ENCODE measurements at places on chromosomes 13 and 19.

GRCh38 chr19:35822579-35822978 lies 9.9 kb upstream of the PRODH2 start:
- no peak for DNase-seq
- no peak overlapping the region for H3K4me3 ChIP-seq
- no peaks in the 10 kb centered on the region for H3K36me3 ChIP-seq
- no peaks in the 10 kb centered on the region for H3K27me3 ChIP-seq
- H3K27ac ChIP-seq, result no peak overlapping the region
- no peaks in the 10 kb centered on the region for H3K4me1 ChIP-seq

DNA sequence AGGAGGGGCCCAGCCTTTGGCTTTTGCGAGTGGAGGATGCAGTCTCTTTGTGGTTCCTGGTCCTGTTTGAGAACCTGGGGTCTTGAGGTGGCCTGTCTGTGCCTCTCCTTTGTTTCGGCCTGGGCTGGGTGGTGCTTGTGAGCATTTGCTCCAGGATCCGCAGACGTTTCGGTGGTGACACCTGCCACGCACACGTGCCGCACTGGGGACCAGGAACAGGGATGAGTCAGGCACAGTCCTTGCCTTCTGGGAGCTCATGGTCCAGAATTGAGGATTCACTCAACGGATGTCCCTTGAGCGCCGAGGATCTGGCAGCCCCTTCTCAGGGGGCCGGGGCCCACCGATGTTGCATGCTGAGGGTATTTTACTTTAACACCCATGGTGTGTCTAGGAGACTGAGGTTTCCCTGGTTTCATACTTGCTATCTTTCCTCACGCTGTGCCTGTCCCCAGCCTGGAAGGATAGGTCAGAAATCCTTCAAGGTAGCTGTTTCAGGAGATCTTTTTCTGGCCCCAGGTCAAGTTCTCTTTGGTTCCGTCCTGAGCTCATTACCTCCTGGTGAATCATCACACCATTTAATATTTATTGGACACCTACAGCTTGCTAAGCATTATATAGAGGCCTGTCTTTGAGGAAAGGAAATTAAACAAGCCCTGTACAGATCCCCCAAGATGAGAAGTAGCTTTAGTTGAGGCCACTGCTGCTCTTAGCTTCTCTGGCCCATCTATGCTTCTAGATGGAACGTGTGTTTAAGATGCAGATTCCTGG lies 5.1 kb downstream of the HDGFL2 start:
- no peak for DNase-seq
- H3K36me3 ChIP-seq, result peaks cover 17% of the 10 kb centered on the region
- H3K27ac ChIP-seq, result no peak overlapping the region
- H3K4me3 ChIP-seq, result no peak overlapping the region
- no peaks in the 10 kb centered on the region for H3K27me3 ChIP-seq
- 0 out of 2 replicates have a peak, but pooled peaks cover 5% of the 10 kb centered on the region for H3K4me1 ChIP-seq

GRCh38 chr13:95791084-95791722 lies 114.3 kb downstream of the DNAJC3 start:
- no peaks in the 10 kb centered on the region for H3K27me3 ChIP-seq
- no peak overlapping the region for H3K4me3 ChIP-seq
- no peak overlapping the region for H3K27ac ChIP-seq
- H3K36me3 ChIP-seq, result no peaks in the 10 kb centered on the region
- no peak for DNase-seq

DNA sequence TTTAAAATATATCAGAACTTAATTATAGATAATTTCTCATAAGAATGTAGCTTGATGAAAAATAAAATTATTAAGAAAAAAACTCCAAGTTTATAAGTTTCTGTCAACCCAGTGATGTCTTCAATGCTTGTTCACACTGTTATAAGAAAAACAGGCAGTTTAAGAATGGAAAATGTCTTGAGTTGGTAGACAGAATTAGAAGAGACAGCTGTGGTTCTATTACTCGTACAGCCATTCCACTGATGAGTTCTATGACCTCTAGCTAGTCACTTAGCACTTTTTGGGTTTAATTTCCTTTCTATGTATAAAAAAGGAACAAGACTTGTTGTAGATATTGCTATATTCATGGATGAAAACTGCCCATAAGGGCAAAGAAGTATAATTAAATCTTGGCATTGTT lies 1013.1 kb upstream of the ATXN8OS start:
- H3K4me1 ChIP-seq, result no peaks in the 10 kb centered on the region
- H3K27ac ChIP-seq, result no peak overlapping the region
- no peak for DNase-seq

DNA sequence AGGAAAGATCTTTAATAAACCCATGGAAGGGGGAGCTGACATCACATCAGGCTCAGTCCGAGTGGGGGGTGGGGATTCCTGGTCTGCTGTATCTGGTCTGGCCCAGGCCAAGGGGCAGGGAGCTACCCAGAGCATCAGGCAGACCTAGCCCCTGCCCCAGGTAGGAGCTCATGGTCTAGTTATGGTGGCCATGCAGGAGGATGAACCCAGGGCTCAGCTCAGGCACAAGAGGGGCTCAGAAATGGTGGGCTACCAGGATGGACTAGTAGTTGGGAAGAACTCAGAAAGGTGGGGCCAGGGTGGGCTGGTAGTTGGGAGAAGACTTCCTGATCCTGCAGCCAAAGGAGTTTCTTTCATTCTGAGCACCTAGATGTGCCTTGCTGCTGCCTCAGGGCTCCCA lies 14.3 kb downstream of the VSTM2B start:
- no peak for DNase-seq
- no peaks in the 10 kb centered on the region for H3K36me3 ChIP-seq
- H3K4me1 ChIP-seq, result no peaks in the 10 kb centered on the region
- no peaks in the 10 kb centered on the region for H3K27me3 ChIP-seq

DNA sequence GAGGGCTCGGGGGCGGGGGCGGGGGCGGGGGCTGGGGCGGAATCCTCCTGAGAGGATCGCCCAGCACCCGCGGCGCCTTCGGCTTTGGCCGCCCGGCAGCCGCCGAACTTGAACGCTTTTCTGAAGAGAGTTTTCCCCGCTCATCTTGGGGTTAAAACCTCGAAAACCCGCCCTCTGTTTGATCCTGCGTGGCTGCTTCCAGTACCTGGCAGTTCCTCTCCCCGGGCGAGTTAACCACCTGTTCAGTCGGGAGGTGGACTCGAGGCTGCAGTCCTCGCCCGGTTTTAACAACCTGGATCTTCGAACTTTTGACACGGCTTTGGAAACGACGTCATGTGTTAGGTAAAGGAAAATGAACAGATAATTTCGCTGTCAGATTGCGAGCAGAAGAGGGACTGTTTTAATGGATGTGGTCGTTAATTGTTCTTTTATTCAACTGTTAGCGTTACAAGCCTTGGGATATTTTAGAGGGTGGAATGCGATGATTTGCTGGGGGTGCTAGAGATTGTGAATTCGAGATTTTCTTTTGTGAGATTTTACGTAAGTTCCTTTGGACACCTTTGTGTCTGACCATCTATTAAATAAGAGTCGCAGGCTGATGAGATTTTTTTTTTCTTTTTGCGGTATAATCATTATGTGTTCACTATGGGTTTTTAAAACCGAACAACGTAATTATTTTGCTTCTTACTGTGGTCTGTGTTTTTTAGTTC lies 1.0 kb downstream of the FNDC3A start:
- H3K36me3 ChIP-seq, result no peaks in the 10 kb centered on the region
- no peaks in the 10 kb centered on the region for H3K27me3 ChIP-seq
- H3K4me3 ChIP-seq, result peak overlapping the region; percentile 67
- H3K4me1 ChIP-seq, result peaks cover 1% of the 10 kb centered on the region
- no peak for DNase-seq

GRCh38 chr13:94431574-94431973 lies 47.9 kb downstream of the DCT start:
- no peaks in the 10 kb centered on the region for H3K36me3 ChIP-seq
- no peaks in the 10 kb centered on the region for H3K4me1 ChIP-seq
- no peak for DNase-seq
- H3K27me3 ChIP-seq, result no peaks in the 10 kb centered on the region

DNA sequence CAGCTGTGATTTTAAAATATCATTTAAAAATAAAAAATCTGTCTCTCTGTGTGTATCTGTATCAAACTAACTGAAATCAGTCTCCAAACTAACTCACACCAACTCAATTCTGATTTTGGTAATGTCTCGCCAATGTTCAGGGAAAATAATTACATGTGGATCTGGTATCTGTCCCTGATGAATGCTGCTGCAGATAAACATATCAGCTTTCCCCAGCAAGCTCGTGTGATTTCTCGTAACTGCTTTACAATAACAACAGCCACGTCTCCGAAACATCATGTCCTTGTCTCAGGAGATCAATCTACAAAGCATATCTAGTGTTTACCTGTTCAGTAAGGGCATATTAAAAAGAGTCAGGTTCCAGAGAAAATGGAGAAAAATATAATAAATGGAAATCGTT lies 129.0 kb downstream of the IRS2 start:
- no peak overlapping the region for H3K4me3 ChIP-seq
- no peaks in the 10 kb centered on the region for H3K36me3 ChIP-seq
- no peaks in the 10 kb centered on the region for H3K4me1 ChIP-seq
- H3K27me3 ChIP-seq, result no peaks in the 10 kb centered on the region

DNA sequence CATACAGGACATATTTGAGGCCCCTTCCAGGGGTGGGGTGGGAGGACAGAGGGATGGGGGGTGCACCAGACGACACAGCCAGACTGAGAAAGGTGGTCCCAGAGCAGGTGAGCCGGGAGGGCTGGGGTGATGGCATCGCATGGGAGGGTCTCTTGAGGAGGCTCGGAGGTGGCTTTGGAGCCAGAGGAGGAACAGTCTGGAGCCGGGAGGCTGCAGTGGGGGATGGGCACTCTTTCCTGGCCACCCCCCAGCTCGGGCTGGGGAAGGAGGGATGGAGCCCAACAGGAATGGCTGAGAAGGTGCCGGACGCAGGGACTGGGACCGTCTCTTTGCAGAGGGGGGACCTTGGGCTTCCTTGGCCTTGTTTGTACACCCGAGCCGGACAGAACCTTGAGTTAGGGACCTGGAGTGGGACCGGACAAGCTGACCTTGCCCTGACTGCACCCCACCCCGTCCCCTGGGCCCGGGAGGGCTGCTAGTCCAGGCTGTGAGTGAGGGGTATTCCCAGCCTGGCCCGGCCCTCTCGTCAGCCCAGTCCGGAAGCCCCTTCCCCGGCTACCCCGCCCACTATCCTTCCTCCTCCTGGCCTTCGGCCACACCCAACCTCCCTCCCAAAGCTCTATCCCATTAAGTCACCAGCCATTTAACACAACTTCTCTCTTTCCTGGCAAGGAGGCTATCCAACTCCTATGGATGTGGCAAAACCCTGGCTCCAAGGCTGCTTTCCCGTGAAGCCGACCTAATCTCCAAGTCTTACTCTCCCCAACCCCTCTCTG lies 816 bp upstream of the TBXA2R start:
- DNase-seq, result no peak
- no peaks in the 10 kb centered on the region for H3K4me1 ChIP-seq

DNA sequence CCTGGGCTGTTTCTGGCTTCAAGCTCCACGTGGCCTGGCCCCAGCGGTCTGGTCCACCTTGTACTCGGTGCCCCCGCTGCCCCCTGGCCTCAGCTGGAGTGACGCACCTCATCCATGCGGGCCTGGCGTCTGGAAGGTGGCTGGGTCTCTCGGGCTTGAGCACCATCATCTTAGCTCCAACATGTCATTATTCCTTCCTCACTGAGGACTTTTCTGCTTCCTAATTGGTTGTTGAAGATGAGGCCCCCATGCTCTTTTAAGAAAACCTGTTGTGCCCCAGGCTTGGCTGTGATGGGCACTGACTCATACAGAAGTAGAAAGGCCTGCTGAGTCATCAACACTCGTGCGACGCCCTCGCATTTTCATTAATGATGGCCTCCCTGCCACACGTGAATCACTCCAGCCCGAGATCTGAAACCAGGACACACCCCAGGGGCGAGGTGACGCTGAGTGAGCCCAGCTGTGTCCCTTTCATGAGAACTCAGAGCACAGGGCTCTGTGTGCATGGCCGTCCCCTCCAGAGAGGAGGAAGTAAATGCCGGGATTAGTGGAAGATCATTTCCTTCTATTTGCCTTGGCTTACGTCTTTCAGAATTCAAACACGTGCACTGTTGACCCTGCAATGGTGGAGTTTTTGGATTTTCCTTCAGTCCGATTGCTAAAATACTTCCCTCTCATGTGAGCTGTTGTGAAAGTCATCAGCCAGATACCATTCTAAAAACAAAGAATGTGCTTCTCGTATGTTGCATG lies 14.0 kb upstream of the GJA3 start:
- H3K27ac ChIP-seq, result no peak overlapping the region
- H3K27me3 ChIP-seq, result no peaks in the 10 kb centered on the region
- DNase-seq, result no peak
- no peaks in the 10 kb centered on the region for H3K4me1 ChIP-seq

DNA sequence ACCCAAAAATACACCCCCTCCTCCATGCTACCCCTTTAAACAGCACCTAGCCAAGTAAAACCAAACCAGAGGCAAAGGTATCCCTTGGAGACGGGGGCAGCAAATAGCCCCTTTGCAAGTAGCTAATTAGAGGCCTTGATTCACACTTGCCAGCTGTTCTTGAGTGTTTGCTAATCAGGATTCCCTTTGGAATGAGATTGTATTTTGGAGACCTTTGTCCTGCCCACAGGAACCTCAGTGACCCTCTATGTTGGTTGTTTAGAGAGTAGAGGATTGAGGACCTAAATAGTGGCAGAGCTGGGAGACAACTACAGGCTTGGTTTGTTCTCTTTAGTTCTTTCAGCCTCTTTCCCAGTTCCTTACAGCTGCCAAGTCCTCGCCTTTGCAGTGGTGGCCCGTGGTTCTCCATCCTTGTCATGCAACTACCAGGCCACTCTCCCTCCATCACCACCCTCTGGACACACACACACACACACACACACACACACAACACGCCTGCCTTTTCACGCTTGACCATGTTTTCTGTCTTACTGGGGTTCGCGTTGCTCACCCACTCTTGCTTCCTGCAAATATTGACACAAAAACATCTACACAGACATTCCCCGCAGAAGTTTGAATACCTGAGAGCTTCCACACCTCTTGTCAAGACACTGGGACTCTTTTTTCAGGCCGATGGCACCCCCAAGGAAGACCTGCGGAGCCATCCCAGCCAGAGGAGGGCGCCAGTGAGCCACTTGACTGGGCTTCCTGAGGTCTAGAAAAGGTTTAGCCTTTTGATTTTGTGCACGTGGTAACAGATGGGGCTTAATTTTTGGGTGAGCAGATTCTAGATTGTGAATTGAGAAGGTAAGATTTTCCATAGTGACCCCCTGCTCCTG lies 80.0 kb upstream of the GPR183 start:
- H3K27me3 ChIP-seq, result no peaks in the 10 kb centered on the region
- H3K36me3 ChIP-seq, result no peaks in the 10 kb centered on the region
- H3K27ac ChIP-seq, result no peak overlapping the region
- H3K4me3 ChIP-seq, result no peak overlapping the region
- H3K4me1 ChIP-seq, result peaks cover 3% of the 10 kb centered on the region
- DNase-seq, result peak; percentile 74

DNA sequence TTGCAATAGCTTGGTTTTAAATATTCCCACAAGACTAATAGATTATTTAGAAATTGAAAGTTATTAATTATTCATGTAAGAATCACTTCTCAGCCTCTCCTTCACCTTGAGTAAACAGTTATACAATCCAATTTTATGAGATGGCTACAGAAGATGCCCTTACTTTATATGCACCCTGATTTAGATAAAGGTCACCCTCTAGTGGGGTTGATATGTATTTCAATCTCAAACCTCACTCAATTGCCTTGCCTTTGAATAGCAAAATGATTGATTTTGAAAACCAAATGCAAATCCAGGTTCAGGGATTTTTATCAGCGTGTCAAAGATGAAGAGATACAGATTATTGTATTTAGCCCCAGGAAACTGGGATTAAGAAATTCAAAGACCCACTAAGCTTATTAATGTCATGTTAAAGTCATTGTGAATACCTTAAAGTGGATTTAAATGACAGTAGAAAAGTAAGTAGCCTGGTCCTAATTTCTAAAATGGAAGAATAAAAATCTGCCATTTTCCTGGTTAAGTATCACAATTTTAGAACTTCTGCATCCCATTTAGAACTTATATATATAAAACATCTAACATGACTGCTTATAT lies 305.1 kb downstream of the ITGBL1 start:
- H3K27ac ChIP-seq, result no peak overlapping the region
- H3K4me3 ChIP-seq, result no peak overlapping the region
- H3K4me1 ChIP-seq, result no peaks in the 10 kb centered on the region
- no peaks in the 10 kb centered on the region for H3K36me3 ChIP-seq
- no peaks in the 10 kb centered on the region for H3K27me3 ChIP-seq

Data from iPS DF 6.9 (cell line).